ENCODE measurements at places on chromosomes 3 and 15.

DNA sequence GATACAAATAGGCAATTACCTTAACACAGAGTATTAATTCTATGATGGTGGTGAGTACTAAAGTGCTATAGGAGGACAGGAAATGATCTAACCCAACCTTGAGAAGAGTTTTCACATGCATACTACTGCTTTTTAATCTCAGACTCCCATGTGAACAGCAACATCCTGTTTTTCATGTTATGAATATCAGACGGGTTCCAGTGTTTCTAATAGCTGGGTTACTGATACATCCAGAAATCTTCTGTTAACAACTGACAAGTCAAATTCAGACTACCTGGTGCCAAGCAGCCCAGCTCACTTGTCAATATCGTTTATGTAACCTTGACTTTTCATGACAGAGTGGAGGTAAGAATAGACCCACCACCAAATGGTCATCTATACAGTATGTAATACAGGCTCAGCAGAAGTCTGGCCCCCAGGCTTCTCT, 220.2 kb upstream of the COL8A1 start:
- DNase-seq = no peak
- H3K4me1 ChIP-seq = no peaks in the 10 kb centered on the region
- H3K27me3 ChIP-seq = no peaks in the 10 kb centered on the region
- no peak overlapping the region for H3K27ac ChIP-seq

- H3K27me3 ChIP-seq = peaks cover 29% of the 10 kb centered on the region
- H3K4me3 ChIP-seq = no peak overlapping the region
- H3K4me1 ChIP-seq = no peaks in the 10 kb centered on the region
- no peak for DNase-seq
- H3K36me3 ChIP-seq = no peaks in the 10 kb centered on the region
- no peak overlapping the region for H3K27ac ChIP-seq
Observed at GRCh38 chr15:101446518-101447167, 42.9 kb downstream of the PCSK6 start.

GRCh38 chr3:120753810-120754209, 11.3 kb downstream of the GTF2E1 start:
- no peak for DNase-seq
- H3K27ac ChIP-seq = no peak overlapping the region
- H3K4me1 ChIP-seq = peaks cover 12% of the 10 kb centered on the region
- no peaks in the 10 kb centered on the region for H3K27me3 ChIP-seq
- no peak overlapping the region for H3K4me3 ChIP-seq

DNA sequence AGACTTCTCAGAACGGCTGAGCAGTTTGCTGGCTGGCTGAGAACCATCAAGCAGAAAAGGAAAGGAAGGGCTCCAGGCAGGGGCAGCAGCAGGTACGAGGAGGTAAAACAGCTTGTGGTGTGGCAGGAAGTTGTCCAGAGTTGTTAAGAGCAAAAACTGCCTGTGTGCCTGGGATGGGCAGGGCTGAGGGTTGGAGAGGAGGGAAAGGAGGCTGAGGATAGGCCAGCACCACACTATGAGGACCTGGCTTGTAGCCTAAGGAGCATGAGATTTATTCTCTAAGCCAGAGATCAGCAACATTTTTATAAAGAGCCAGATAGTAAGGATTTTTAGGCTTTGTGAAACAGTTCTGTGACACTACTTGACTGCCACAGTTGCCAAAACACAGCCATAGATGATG, 8.0 kb downstream of the IGSF10 start:
- no peak for DNase-seq
- peaks cover 8% of the 10 kb centered on the region for H3K4me1 ChIP-seq
- no peaks in the 10 kb centered on the region for H3K36me3 ChIP-seq

DNA sequence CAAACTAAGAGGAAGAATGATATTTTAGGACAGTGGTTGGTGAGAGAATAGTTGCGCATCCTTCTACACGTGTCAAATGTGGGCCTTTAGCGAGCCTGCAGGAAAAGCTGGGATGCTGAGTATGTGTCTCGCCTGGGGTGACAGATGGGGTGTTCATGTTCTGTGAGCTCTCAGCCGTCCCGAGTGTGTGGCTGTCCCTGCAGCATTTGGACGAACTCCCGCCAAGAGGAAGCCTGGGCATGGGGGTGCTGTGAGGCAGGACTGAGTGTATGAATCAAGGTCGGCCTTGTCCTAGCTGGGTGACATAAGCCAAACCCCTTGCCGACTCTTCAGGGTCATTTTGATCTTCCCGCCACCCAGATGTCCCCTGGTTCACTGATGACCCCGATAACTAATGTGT, 94.8 kb downstream of the CACNA1D start:
- peaks cover 3% of the 10 kb centered on the region for H3K4me1 ChIP-seq
- H3K36me3 ChIP-seq = no peaks in the 10 kb centered on the region
- H3K4me3 ChIP-seq = no peak overlapping the region

GRCh38 chr15:77500989-77501388, 80.3 kb downstream of the HMG20A start:
- H3K4me1 ChIP-seq = peaks cover 11% of the 10 kb centered on the region
- no peak overlapping the region for H3K27ac ChIP-seq
- H3K4me3 ChIP-seq = no peak overlapping the region
- no peaks in the 10 kb centered on the region for H3K27me3 ChIP-seq
- no peak for DNase-seq
- H3K36me3 ChIP-seq = peaks cover 44% of the 10 kb centered on the region

- peaks cover 26% of the 10 kb centered on the region for H3K27me3 ChIP-seq
- DNase-seq = no peak
- peaks cover 6% of the 10 kb centered on the region for H3K4me1 ChIP-seq
- no peak overlapping the region for H3K4me3 ChIP-seq
- H3K27ac ChIP-seq = no peak overlapping the region
Observed at GRCh38 chr3:127484601-127485388, 105.7 kb downstream of the TPRA1 start.

DNA sequence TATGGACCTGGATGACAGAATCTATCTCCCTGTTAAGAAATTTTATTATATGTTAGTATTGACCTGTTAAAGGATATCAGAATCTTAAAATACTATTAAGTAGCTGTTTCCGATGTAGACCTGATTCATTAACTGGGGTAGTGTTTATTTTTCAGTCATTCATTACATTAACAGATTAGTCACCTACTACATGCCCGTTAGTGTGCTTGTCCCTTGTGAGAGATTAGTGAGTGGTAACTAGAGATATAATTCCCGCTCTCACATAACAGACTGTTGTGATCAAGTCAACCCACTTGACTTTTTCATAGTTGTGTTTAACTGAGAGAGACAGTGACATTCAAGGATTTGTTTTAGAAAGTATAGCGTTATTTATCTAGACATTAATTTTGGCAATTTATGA, 166.8 kb downstream of the TCF12 start:
- no peaks in the 10 kb centered on the region for H3K27me3 ChIP-seq
- H3K4me3 ChIP-seq = no peak overlapping the region
- peaks cover 27% of the 10 kb centered on the region for H3K4me1 ChIP-seq
- H3K27ac ChIP-seq = no peak overlapping the region

DNA sequence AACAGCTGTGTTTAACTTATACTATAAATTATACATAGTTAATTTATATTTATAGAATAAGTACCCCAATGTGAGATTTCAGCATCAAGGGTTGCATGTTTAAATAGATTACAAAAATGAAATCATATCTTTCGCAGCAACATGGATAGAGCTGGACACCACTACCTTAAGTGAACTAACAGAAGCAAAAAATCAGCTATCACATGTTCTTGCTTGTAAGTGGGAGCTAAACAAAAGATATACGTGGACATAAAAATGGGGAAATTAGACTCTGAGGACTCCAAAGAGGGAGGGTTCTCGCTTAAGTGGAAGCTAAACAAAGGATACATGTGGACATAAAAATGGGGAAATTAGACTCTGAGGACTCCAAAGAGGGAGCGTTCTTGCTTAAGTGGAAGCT, 626.5 kb upstream of the DPPA4 start:
- no peaks in the 10 kb centered on the region for H3K36me3 ChIP-seq
- H3K27ac ChIP-seq = no peak overlapping the region
- no peaks in the 10 kb centered on the region for H3K4me1 ChIP-seq
- H3K27me3 ChIP-seq = no peaks in the 10 kb centered on the region

DNA sequence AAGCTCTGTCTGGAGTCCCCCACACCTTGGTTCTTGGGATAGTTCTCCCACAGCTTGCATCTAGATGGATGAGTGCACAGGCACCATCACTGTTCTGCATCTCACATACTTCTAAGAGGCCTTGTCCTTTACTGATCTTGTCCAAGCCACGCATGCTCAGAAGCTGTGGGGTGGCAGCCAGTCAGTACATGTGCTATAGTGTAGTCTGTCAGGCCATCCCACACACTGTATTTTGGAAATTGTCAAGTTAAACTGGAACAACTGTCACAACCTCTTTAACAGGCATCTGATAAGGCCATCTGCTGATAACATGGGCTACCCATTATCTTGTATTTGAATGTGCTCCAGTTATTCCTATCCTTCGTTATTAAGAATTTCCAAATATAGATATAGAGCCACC, 296.5 kb upstream of the AZI2 start:
- no peaks in the 10 kb centered on the region for H3K36me3 ChIP-seq
- DNase-seq = no peak
- no peaks in the 10 kb centered on the region for H3K4me1 ChIP-seq
- H3K27me3 ChIP-seq = no peaks in the 10 kb centered on the region
- no peak overlapping the region for H3K27ac ChIP-seq

Data from stimulated activated naive B cell treated with anti-CD40 and anti-IgM and Interleukin-4, amounts not matched to agents 10 μg/mL and 1 μg/mL and 100 μg/mL, for 72 hours (primary cell).